Thoracic aorta (tissue), 2 donors: ENCODE measurements at places on chromosomes 4 and X.

- no peak for DNase-seq
Measured at GRCh38 chr4:24382381-24382780, 202.0 kb downstream of the DHX15 start.

- no peak for DNase-seq
Measured at GRCh38 chrX:120727911-120728310, 98.1 kb upstream of the C1GALT1C1 start.

- no peak for DNase-seq
Measured at GRCh38 chr4:83115000-83115399, 471 bp upstream of the PLAC8 start.

DNA sequence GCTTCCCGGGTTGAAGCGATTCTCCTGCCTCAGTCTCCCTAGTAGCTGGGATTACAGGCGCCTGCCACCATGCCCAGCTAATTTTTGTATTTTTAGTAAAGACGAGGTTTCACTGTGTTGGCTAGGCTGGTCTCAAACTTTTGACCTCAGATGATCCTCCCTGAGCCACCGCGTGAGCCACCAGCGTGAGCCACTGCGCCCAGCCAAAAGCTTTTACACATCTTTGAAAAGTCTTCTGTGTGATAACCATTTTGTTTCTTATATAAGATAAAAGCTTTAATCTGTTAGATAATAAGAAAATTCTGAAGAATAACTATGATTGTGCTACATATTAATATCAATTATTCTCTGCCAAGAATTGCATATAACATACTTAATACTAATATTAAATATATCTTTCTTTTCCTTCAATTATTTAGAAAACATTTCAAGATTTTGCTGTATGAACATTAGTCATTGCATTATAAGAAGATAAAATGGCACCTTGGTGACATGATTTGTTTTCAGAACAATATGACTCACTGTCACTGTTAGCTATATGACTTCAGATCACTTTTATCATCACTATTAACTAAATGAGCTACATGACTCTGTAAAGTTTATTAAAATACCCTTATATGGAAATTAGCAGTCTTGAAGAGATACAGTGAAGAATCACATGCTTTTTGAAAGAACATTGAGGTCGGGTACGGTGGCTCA, 33.4 kb downstream of the RUFY3 start:
- no peak for DNase-seq

- no peak for DNase-seq
Measured at GRCh38 chr4:141102367-141102766, 30.9 kb downstream of the RNF150 start.

GRCh38 chr4:970046-970745, 3.2 kb downstream of the DGKQ start:
- no peak for DNase-seq

DNA sequence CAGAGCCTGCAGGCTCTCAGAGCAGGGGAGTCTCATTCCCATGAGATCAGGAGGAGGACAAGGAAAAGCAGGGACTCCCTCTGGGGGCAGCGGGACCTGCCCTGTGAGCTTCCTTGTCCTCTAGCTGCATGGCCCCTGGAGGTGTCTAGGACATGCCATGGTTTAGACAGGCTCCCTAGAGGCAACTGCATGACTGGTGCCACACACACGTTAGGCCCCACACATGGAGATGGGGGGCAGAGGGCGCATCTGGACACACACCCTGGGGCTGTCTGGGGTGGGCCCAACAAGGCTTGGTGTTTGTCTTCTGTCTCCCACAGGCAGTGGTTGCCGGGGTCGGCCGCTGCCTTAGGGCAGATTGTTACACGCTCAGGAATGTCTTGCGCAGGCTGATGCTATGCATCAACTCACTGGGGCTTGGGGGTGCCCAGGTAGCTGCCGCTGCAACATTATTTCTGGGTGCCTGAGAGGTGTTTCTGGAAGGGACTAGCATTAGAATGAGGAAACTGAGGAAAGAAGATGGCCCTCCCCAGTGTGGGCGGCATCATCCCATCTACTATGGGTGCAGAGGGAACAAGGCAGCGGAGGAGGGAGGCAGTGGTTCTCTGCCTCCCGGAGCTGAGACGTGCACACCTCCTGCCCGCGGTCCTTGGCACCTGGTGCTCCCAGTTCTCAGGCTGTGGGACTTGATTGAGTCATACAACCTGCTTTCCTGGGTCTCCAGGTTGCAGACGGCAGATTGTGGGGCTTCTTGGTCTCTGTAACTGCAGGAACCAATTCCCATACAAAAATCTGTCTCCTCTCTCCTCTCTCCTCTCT, 32.1 kb upstream of the GPR78 start:
- DNase-seq = no peak

DNA sequence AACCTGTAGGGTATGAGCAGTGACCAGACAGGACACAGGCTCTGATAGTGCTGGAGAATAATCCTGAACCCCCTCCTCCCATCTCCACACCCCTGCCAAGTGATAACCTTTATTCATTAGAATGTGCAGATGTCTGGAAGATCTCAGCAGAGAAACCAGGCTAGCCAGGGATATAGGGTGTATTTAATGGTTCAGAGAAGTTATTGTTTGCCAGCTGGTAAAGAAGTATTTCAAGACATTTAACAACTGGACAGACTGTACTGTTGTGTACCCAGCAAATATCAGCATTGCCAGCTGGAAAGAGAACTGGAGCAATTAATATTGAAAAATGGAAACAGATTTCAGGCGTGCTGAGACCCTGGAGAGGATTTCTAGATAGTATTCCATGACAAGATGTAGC, 94.5 kb downstream of the RASGEF1B start:
- DNase-seq = no peak

DNA sequence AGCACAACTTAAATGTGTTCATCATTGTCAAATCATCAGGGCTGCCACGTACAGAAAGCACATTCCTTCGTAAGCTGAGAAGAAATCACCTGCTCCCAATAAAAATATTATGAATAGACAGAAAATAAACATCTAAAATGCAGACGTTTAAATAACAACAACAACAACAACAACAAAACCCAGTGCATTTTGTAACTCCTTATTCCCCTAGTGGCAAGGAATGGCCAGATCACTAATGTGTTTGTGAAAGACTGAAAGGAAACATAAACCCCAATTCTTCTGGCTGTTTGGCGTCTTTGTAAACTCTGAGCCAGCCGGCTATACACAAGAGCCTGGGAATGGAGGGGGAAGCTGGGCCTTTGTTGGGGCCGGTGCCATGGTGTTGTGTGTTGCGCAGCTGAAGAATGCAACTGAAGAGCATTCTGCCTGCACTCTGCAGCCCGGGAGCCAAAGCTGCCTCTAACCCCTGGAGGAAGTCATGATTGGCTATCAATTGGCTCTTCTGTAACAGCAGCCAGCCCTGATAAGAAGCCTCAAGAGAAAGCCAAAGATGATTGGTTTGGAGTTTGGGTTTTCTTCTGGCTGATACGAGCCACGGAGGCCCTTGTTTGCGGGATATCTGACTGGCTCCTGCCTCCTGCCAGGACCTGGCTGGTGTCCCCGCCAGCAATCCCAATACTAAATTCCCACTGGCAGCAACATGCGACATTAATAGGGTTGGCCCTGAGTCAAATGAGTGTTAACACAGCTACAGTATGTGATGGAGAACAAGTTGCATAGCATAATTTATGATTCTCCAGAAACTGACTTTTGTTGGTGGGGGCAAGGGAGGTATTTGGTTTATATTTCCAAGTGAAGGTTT, 89.7 kb upstream of the TFDP3 start:
- no peak for DNase-seq

DNA sequence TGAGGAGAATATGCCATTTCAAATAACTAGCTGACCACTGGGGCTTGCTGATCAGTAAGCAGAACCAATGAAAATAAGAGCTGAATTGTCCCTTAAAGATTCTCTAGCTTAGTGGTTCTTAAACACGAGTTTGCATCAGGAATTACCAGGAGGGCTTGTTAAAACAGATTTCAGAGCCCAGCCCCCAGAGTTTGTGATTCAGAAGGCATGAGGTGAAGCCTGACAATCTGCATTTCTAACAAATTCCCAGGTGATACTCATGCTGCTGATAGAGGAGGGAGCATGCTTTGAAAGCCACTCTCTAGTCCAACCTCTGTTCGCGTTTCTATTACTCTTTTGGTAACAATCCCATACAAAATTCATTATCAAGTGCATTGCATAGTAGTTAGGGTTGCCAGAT, 35.5 kb downstream of the DCX start:
- no peak for DNase-seq

GRCh38 chr4:69714086-69714485, 46.3 kb downstream of the SULT1B1 start:
- no peak for DNase-seq

- no peak for DNase-seq
Measured at GRCh38 chrX:7389576-7389975, 241.6 kb upstream of the PUDP start.

DNA sequence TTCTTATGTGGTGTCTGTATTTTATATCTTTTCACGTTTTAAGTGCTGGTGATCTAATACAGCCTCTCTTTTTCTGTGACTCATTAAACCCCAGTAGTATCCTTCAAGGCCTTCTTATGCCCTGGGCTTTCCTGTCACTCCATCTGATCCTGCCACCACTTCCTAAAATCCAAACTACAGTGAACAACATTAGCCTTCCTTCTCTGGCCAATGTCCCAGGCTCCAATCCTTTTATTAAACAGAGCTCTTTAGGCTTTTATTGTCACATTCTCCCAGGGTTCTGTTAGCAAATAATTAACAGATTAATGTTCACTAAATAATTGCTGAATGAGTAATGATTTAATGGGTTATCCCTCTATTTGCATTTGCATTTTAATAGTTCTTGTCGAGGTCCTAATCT, 47.9 kb upstream of the ITM2A start:
- no peak for DNase-seq

GRCh38 chrX:133726211-133726630, 259.2 kb downstream of the GPC3 start:
- DNase-seq = no peak

- no peak for DNase-seq
Measured at GRCh38 chrX:42943051-42943974, 165.3 kb upstream of the PPP1R2C start.

GRCh38 chr4:40490481-40490880, 139.2 kb downstream of the RBM47 start:
- no peak for DNase-seq

DNA sequence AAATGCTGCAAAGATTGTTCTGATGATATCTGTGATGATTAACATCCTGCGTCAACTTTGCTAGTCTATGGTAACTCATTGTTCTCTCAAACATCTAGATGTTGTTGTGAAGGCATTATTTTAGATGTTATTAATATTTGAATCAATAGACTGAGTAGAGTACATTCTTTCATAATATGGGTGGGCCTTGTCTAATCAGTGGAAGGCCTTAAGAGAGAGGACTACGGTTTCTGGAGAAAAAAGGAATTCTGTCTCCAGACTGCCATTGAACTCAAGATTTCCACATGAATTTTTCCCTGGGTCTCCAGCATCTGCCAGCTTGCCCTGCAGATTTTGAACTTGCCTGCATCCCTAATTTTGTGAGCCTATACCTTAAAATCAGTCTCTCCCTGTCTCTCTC, 2381.1 kb upstream of the AGA start:
- no peak for DNase-seq
